Activated T-cell treated with anti-CD3 and anti-CD28 coated beads, Interleukin-2, amount 50 U/mL, for 72 hours (primary cell): ENCODE measurements at places on chromosomes 2 and 18. TPM values are rescaled to one million over a fixed set of nuclear protein-coding genes. Genes with fewer than 3 reads are reported as not detected.
A peak's percentile ranks its signal among the peaks of the same experiment; 100 is the strongest.

DNA sequence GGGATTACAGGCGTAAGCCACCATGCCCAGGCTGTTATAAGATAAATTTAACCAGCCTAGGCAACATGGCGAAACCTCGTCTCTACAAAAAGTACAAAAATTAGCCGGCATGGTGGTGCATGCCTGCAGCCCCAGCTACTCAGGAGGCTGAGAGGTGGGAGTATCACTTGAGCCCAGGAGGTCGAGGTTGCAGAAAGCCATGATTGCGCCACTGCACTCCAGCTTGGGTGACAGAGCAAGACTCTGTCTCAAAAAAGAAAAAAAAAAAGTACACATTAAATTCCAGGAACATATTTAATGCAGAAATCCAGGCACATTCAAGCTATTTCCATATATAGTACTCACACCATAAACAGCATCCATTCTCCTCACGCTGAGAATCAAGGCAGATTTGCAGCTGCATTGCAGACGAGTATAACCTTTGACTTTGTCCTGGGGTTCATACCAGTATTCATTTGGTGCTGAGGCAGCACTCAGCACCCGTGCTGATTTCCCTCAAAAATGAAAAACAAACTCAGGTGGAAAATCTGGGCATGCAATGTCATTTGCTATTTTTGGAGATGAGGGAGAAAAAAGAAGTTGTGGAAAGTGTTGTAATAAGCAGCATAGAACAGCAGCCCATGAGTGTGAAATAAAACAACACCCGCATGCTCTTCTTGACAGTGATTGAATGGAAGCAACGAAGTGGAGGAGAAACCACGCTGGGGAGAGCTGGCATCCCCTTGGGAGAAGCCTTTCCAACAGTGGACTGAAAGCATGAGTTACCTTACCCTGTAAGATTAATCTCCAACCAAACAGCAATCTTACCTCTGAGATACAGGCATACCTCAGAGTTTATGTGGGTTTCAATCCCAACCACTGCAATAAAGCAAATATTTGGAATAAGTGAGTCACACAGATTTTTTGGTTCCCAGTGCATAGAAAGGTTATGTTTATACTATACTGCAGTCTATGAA lies 46.8 kb upstream of the ANXA4 start:
- no peak overlapping the region for H3K27ac ChIP-seq
- H3K27me3 ChIP-seq = no peaks in the 10 kb centered on the region
- peaks cover 90% of the 10 kb centered on the region for H3K4me1 ChIP-seq

DNA sequence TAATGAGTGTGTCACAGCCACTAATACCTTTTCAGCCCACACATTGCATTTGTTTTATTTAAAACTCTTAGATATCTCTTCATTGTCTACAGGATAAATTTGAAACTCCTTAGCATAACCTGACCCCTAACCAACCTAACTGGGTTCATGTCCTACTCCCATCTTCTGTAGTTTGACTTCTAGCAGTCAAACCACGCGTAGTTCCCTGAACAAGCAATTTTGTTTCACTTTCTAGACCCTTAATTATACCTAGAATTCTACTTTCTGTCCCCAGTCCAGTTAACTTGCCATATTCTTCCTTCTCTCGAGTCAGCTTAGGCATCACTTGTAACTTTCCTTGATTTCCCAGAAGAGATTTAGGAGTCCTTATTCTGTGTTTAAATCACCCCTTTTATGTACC lies 55.1 kb downstream of the RBBP8 start:
- no peak overlapping the region for H3K27ac ChIP-seq
- no peaks in the 10 kb centered on the region for H3K4me1 ChIP-seq
- peaks cover 22% of the 10 kb centered on the region for H3K36me3 ChIP-seq
- no peaks in the 10 kb centered on the region for H3K27me3 ChIP-seq

The NEU2 gene
- not detected for total RNA-seq

DNA sequence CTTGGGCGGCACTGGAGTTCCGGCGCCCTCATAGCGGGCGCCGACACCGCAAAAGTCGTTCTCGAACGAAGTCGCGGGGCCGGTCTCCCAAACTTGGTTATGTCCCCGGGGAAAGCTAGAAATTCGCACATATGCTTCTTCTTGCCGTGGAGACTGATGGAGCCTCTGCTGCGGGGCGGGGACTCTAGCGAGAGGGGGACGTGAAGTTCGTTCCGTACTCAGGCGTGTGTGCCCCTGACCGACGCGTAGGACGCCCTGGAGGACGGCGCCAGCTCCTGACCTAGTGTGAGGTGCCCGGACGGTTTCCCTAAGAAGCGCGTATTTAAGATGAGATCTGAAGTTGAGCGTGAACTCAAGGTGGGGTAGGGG lies 465 bp downstream of the RBM44 start:
- no peak overlapping the region for H3K4me3 ChIP-seq
- no peak overlapping the region for H3K27ac ChIP-seq
- H3K36me3 ChIP-seq = no peaks in the 10 kb centered on the region
- H3K4me1 ChIP-seq = no peaks in the 10 kb centered on the region
- DNase-seq = no peak
- no peaks in the 10 kb centered on the region for H3K27me3 ChIP-seq

The HOXD11 gene
- total RNA-seq = not detected

The PDE6D gene
- total RNA-seq = 45.0 TPM

GRCh38 chr2:143110758-143111428 lies 18.3 kb upstream of the ARHGAP15 start:
- H3K4me1 ChIP-seq = peaks cover 40% of the 10 kb centered on the region
- DNase-seq = peak; percentile 64
- H3K36me3 ChIP-seq = no peaks in the 10 kb centered on the region
- peaks cover 2% of the 10 kb centered on the region for H3K27me3 ChIP-seq
- peak overlapping the region; percentile 70 for H3K4me3 ChIP-seq
- peak overlapping the region; percentile 69 for H3K27ac ChIP-seq

GRCh38 chr2:139079311-139079710 lies 299.1 kb upstream of the NXPH2 start:
- no peak overlapping the region for H3K27ac ChIP-seq
- H3K4me3 ChIP-seq = no peak overlapping the region
- no peaks in the 10 kb centered on the region for H3K4me1 ChIP-seq
- no peaks in the 10 kb centered on the region for H3K27me3 ChIP-seq
- DNase-seq = no peak
- H3K36me3 ChIP-seq = no peaks in the 10 kb centered on the region

The ZNF407 gene
- 13.0 TPM for total RNA-seq

DNA sequence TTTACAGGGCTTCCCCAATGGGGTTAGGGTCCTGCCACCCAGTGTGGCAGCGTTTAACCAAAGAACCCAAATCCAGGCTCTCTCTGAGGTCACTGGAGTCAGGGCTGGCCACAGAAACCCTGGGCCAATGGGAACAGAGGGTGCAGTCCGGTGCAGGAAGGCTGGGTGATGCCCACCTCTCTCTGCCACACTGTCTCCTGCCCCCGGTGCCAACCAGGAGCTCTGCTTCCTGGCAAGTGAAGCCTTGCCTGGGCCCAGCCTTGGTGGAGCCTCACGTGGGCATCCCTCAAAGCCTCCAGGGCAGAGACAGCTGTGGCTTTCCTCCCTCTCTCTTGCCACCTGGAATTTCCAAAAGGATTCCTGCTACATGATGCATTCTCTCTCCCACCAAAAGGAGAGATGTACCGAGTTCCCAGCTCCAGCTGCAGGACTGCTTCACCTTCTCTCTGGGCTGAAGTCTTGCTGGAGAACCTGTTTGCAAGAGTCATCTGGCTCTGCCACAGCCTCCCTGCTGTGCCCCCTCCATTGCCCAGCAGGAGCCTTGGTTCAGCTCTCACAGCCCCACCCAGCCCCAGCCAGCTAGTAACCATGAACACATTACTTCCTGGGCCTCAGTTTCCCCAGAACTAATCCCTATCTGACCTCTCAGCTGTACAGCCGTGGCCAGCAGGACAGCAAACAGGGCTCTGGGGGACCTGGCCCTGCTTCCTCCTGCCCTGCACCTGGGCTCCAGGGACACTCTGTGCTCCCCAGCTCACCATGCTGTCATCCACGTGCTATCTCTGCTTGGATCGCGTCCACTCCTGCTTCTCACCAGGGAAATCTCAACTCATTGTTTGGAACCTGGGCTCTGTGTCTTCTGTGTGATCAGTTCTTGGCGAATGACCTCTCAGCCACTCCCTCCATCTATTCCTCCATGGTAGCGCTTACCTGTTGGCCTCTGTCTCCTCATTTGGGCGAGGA lies 43.4 kb downstream of the KCNF1 start:
- no peak overlapping the region for H3K27ac ChIP-seq
- peaks cover 8% of the 10 kb centered on the region for H3K27me3 ChIP-seq
- H3K4me3 ChIP-seq = no peak overlapping the region
- no peaks in the 10 kb centered on the region for H3K4me1 ChIP-seq
- peaks cover 6% of the 10 kb centered on the region for H3K36me3 ChIP-seq

DNA sequence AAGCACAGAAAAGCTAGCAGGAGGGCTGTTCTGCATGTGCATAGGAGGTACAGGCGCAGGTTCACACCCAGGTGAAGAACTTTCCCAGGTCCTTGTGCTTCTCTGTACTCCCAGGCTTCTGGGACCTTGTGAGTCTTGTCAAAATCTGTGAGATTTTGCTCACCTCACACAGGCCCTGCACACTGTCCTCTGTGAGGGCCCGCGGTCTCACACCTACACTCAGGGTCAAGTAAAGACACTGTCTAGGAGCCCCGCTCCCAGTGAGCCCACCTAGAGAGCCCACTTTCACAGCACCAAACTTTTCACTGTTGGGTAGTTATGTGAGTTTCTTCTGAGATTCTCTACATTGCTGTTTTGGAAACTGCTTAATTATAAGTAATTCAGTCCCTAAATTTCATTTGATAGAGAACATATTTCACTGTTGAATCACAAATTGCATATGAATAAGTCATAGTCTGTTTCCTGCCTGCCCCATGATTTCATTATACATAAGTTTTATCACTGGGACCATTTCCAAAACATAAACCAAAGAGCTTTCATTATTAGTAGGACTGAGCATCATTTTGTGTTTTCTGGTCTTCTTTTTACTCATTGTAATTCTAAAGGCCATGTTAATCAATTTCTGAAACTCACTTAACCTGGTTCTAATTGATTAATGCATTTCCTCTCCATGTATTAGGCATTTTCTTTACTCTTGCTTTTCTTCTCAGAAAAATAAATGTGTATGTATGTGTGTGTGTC lies 234.2 kb upstream of the SPOPL start:
- H3K4me3 ChIP-seq = no peak overlapping the region
- H3K27ac ChIP-seq = peak overlapping the region; percentile 42
- no peak for DNase-seq
- H3K4me1 ChIP-seq = peaks cover 9% of the 10 kb centered on the region

DNA sequence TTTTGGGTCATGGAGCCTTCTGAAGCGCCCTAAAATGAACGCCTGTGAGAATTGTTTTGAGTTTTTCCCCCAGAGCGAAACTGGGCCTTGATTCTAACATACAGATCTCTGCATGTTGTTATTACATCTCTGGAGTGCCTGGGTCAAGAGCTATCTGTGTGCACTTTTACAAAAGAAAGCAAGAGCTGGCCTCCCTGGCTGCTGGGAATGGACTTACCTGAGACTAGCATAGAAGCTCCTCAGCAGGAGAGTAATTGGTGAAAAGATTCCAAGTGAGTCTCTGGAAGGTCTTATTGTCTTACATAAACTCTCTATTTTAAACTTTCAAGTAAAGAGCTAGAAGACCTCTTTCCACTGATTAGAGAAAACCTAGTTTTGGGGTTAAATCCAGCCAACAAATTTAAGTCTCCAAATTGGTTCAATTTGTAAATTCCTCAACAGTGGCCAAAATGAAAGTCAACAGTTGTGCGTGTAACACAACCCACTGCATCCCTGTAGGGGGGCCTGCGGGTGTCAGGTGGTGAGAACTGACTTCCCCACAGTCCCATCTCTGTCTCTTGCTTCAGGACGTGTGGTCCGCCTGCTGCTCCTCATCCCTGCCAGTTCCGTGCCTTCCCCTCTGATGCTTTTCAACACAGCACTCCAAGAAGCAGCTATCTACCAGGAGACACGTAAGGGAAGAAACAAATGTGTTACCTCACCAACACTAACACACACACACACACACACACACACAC lies 206.1 kb downstream of the SH3BP4 start:
- H3K27ac ChIP-seq = no peak overlapping the region
- no peaks in the 10 kb centered on the region for H3K36me3 ChIP-seq
- peaks cover 20% of the 10 kb centered on the region for H3K27me3 ChIP-seq
- H3K4me3 ChIP-seq = no peak overlapping the region
- no peaks in the 10 kb centered on the region for H3K4me1 ChIP-seq

DNA sequence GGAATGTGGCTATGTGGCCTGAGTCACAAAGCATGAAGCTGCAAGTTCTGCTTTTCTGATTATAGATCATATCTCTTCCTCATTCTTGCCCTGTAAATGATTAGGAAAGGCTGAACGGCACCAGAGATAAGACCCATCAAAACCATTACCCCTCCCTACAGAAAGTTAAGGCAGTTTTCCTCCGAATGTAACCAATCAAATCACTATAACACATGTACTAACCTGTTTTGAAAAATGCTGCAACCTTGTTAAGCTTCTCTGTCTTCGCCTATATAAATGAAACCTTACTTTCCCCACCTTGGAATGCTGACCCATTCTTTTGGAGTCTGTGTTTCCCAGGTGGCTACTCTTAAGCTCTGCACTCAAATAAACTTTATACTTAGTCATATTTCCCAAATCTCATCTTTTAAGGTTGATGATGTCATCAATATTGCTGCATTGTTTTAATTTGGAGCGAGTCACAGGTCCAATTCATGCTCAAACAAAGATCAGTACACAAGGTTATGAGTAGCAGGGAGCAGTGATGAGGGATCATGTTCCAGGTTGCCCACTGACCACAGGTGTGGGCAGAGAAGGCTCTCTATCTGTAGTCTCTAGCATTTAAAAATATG lies 662.3 kb downstream of the IRS1 start:
- no peak overlapping the region for H3K27ac ChIP-seq
- no peak overlapping the region for H3K4me3 ChIP-seq
- H3K27me3 ChIP-seq = no peaks in the 10 kb centered on the region
- no peaks in the 10 kb centered on the region for H3K36me3 ChIP-seq
- no peak for DNase-seq

DNA sequence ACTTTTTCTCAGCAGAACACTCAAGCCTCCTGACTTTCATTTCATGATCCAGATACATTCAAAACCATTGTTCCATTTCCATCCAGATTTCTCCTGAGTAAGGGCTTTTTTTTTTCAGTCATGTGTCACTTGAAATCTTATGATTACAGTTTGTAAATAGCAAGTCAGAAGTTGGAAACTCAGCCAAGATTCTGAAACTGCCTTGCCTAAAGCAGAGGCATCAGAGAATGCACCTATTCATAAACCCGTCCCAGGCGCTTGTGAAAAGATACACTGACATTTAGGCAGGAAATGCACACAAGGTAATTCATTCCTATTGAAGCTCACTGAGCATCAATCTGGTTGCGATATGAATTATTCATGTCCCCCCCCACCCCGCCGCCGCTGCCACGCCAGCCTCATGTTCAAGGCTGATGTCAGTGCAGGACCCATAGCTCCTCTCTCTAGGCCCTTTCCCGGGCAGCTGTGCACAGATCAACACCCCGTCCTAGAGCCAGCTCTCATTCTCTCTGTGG lies 30.4 kb upstream of the MGAT4A start:
- H3K27me3 ChIP-seq = no peaks in the 10 kb centered on the region
- H3K27ac ChIP-seq = peak overlapping the region; percentile 88
- peak; percentile 81 for DNase-seq
- peak overlapping the region; percentile 30 for H3K4me3 ChIP-seq
- H3K36me3 ChIP-seq = no peaks in the 10 kb centered on the region

- DNase-seq = peak; percentile 24
- H3K4me1 ChIP-seq = peaks cover 11% of the 10 kb centered on the region
- no peaks in the 10 kb centered on the region for H3K36me3 ChIP-seq
- H3K27ac ChIP-seq = no peak within 1 kb of the TSS
- H3K27me3 ChIP-seq = no peaks in the 10 kb centered on the region
These were observed at the start of gene DRC1 for GRCh38 chr2:26401739-26402541. DRC1 (plus strand) TSS chr2:26401920; CDS start chr2:26401990, 70 bp downstream.
